ENCODE measurements at places on chromosomes 13 and 19.

DNA sequence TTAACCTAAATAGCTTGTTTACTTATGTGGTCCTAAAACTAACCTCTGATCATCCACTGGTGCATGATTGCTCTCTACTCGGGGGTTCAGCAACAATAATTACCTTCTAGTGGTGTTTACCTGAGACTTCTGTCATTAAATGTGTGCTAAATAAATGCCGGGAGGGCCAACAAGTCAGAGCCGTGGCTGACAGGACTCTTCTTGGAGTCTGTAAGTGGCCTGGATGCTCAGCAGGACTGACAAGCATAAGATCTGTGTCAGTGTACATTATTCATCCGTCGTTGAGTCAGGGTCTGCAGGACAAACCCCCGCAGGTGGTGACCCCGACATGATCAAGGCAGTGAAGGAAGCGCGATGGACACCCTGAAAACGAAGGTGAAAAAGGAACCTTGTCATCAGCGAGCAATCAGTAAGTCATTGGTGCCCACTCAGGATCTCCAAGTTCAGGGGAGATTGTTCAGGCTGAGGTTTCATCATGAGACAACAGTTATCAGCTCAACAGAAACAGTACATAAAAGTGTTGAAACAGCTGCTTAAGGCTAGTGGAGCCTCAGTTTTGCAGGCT is 1466.9 kb downstream of the UQCRFS1 start:
- peak; percentile 75 for DNase-seq

GRCh38 chr19:13024951-13025697 is 29.8 kb downstream of the NFIX start:
- no peak for DNase-seq

DNA sequence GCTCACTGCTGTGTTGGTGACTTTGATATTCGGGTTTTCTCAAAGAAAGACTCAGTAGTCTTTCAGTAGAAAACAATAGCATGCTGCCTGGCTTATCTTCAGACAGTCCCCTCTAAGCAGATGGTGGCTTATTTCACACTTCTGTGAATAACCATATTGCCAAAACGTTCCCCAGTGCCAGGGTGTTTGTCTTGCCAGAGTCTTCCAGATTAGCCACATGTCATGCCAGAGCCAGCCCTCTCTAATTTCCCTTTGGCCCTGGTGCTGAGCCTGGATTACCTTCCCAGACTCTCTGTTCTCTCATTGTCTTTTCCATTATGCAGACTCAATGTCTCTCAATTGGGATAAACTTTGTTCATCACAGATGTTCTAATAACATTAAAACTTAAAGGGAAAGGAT is 488.0 kb upstream of the ATXN8OS start:
- no peak for DNase-seq

- DNase-seq = no peak
Observed at GRCh38 chr13:90640976-90641375, 706.5 kb upstream of the MIR17HG start.

- DNase-seq = no peak
Observed at GRCh38 chr13:91245288-91245687, 102.2 kb upstream of the MIR17HG start.

GRCh38 chr19:4327252-4327876 is 11.3 kb downstream of the STAP2 start:
- DNase-seq = no peak

GRCh38 chr19:9008667-9009066 is 1.5 kb downstream of the MUC16 start:
- no peak for DNase-seq

DNA sequence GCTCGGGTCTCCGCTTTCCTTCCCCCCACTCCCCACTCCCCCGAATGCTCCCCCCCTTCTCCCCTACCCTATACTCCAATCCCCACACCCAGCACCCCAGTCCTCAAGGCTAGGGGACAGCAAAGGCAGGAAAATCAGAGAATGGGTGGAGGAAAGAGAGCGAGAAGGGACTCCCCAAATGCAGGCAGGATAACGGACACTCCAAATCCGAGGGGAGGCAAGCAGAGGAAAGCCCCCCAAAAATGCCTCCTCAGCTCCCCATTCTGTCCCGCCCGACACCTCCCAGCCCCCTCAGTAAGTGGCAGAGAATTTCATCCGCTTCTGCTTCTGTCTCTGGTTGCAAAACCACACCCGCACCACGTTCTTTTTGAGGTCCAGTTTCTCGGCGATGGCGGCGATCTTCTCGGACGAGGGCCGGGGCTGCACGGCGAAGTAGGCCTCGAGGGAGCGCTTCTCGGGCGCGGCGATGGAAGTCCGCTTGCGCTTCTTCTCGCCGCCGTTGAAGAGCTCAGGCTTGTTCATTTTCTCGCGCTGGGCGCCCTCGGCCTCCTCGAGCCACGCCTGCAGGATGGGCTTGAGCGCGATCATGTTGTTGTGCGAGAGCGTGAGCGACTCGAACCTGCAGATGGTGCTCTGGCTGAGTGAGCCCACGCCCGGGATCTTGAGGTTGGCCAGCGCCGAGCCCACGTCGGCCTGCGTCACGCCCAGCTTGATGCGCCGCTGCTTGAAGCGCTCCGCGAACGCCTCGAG is 2.1 kb downstream of the POU4F1 start:
- DNase-seq = no peak

DNA sequence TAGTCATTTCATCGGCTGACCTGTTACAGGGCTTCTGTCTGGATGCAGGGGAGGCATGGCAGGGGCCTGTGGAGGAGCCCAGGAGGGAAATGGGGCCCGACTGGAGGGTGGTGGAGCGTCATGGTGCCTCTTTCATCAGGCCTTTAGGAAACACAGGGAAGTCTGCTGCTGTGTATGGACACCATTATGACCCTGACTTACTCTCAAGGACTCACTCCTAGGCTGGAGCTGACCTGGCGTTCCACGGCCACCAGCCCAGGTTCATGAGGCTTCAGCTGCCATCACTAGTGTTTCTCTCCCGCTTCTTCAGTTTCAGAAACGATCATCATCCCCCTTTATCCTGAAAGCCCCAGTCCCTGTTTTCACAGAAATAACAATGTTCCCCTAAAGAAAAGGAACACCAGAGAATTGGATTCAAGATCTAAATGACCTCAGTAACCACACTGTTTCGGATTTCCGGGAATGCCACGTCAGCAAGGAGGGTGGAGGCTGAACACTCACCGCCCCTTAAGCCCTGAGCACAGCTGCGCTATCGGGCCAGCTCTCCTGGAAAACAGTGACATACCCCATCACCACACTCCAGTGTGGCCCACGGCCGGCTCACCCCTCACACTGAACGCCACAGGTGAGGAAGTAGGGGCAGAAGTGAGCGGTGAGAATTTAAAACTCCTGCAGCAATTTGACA is 67.6 kb downstream of the SOX1 start:
- no peak for DNase-seq

GRCh38 chr13:45899406-45899805 is 47.9 kb upstream of the SIAH3 start:
- no peak for DNase-seq

DNA sequence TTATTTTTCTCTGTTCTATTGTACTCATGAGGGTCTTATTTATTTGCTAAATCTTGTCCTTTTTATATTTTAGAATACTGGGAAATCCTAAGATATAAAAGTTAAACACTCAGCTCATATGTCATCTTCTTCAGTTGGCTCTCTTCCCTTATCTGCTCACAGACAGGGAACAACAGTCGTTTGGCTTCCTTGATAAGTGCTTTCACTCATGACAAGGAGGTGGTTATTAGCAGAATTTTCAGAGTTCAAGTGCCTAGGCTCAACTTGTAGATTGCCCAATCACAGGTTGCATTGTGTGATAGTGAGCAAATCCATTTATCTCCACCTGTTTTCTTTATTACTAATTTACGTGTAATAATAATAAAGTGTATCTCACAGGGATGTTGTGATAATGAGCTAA is 620.3 kb upstream of the PCDH20 start:
- no peak for DNase-seq

DNA sequence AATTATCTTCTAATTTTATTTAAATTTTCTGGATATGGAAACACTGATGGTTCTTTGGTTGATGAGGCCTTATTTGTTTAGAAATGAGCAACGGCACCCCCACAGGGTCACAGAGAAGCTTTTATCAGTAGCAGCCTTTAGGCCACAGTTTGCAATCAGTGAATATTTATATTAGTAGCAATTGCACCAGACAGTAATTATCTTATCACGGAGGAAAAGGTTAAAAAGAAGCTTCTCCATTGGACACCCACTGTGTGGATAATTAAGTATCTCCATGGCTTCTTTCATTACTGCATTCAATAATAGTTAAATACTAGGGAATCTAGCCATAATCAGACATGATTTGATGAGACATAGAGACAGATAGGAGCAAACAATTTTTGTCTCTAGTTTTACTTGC is 2099.2 kb upstream of the PCDH20 start:
- DNase-seq = no peak

DNA sequence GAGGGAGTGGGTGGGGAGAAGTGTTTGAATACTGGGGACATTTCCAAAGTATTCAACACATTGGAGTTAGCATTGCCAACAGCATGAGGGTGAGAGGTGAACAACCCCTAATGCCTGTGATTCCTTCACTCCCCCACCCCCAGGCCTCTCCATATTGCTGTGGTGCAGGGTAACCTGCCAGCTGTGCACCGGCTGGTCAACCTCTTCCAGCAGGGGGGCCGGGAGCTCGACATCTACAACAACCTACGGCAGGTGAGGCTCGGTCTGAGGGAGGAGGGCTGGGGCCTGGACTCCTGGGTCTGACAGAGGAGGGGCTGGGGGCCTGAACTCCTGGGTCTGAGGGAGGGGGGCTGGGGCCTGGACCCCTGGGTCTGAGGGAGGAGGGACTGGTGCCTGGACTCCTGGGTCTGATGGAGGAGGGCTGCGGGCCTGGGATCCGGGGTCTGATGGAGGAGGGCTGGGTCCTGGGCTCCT is 7.6 kb downstream of the BCL3 start:
- DNase-seq = no peak

DNA sequence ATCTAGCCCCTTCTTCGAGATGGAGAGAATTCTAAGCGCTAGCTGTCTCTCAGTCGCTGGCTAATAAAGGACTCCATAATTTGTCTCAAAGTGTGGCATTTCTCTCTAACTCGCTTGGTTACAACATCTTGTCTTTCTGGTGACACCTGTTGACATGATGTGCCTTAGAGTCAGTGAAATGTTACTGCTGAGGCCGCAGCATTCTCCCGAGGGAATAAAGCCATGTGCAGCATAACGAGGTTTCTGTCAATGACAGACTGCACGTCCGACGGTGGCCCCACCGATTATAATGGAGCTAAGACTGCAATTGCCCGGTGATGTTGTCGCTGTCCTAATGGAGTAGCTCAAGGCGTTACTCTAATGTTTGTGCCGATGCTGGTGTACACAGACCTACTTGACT is 20.3 kb upstream of the GPR32 start:
- DNase-seq = no peak

DNA sequence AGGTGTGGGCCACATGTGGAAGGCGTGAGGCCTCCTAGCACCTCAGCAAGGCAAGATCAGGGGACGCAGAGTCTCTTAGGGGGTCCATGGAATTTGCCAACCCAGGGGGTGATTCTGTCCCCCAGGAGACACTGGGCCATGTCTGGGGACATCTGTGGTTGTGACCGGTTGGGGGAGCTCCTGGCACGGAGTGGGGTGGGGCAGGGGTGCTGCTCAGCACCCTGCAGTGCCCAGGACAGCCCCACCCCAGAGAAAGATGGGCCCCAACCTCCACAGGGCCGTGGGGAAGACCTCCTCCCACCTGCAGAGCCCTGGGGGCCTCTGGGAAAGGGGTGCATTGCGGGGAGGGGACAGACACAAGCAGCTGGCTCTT is 4.0 kb downstream of the MKNK2 start:
- no peak for DNase-seq

GRCh38 chr13:34207334-34207733 is 389.4 kb downstream of the RFC3 start:
- no peak for DNase-seq

- DNase-seq = no peak
Observed at GRCh38 chr19:31992750-31993149, 352.7 kb upstream of the ZNF507 start.

DNA sequence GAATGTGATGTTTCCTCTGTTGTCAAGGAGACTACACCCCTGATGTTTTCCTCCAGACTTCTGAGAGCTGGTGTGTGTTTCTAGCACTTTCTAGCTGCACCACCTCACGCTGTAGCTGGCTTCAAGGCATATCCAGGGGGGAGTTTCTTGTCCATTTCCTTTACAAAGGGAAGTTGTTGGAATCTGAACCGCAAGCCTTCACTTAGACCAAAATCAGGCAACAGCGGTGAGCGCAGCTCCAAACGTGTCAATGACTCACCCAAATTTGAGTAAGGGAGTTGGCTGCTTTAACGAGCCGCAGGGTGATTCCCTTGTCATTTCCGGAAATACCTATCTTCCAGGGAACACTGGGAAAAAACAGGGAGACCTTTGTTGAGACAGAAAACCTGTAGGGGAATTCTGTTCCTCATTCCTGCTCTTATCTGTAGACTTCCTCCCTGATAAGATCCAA is 2.5 kb downstream of the LDLR start:
- no peak for DNase-seq

DNA sequence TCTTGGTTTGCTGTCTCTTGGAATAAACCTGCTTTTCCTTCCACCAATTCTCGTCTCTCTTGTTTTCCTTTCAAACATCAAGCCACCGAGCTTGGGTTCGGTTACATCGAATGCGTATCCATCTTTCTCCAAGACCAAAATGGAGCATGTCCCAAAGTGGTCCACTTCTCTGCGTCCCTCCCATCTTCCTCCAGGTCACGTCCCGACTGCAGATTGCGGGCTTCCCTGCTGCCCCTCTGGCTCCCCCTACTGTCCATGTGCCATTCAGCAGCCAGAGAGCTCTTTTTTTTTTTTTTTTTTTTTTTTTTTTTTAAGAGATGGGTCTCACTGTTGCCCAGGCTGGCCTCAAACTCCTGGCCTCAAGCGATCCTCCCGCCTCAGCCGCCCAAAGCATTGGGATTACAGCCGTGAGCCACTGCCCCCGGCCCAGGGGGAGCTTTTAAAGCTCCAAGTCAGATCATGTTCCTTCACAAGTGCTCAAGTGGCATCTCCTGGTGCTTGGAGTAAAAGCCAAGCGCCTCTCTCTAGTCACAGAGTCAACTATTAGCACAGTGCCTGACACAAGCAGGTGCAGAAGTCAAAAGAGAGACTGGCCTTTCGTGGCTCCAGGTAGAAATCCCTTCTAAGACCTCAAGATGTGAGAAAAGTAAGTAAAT is 10.0 kb downstream of the COL5A3 start:
- no peak for DNase-seq
